ENCODE measurements at places on chromosomes 2 and 18. TPM values are rescaled to one million over a fixed set of nuclear protein-coding genes. Genes with fewer than 3 reads are reported as not detected.

The GRB14 gene
- total RNA-seq = 0.64 TPM

The POTEC gene
- not detected for total RNA-seq

The CD8A gene
- total RNA-seq = under 0.01 TPM

The FOXD4L1 gene
- not detected for total RNA-seq

The SERPINB3 gene
- not detected for total RNA-seq

The FAP gene
- 1.3 TPM for total RNA-seq

DNA sequence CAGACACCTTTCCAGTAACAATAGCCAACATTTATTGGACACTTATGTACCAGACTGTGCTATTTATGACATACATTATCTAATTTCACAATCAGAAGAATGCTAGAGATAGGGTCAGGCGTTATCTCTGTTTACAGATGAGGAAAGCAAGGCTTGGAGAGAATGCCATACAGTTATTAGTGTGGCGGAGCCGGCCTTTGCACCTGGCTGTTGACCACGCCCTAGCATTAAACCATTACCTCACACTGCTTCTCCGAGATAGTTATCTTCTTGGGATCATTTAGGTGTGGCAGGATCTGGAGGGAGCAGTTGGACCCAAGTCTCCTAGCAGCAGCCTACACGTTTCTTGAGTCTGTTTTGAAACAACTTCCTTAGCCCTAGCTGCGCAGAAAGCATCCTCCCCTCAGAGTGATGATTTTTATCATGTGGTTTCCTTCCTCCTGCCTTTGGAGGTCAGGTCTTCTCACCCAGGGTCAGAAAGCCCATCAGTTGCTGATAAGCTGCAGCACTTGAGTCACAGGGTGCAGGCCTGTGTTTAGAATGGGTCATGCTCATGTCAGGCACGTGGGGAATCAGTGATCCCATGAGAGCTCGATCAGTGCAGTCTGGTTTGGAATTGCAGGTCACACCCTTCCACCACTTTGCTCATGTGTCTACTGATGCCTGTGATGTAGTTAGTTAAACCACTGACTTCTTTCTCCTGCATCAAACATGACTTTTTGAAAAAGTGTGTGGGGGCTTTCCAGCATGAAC lies 118.2 kb downstream of the SPTBN1 start:
- DNase-seq = no peak

GRCh38 chr2:32825291-32825712 lies 121.5 kb upstream of the LTBP1 start:
- DNase-seq = peak; percentile 93

DNA sequence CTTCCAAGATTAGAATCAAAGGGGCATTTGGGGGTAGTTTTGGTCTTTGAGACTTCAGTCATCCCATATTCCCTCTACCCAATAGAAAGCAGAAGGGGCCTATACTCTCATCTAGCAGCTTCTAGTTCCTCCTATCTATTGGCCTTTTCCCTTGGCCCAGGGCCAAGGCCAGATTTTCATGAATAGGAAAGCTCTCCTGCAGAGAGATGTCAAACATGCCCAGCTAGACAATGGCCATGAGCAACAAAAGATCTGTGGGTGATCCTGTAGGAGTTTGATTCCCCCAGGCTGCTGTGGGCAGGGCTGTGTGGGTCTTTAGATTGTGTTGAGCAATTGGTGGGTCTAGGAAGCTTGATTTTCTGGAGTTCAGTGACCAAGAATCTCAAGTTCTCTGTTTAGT lies 2.9 kb upstream of the ADCYAP1 start:
- DNase-seq = no peak

DNA sequence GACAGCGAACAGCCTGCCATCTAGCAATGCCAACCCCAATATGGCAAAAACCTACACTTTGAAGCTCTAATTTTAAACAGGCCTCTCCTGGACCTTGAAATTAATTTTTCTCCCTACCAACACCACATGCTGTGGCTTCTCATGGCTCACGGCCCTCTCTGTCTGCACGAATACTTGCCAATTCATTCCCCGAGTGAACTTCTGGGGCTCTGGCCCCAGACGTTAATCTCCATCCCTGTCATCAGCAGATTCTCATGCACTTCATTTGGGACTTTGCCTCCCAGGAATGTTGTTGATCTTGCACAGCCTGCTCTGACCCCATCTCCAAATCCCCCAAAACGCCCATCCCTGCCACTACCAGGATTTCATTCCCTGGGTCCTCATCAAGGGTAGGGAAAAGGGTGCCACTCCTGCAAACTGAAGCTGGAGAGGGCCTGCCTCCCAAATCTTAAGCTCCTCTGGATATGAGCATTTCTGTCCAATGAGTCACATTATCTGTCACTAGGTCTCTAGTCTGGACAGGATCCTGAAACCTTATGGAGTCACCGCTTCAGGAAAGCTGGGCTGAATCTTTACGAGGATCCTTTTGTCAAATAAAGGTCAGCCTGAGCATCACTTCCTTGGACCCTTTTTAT lies 10.4 kb downstream of the FIGLA start:
- no peak for DNase-seq

GRCh38 chr2:128552806-128553551 lies 234.3 kb upstream of the HS6ST1 start:
- DNase-seq = no peak

- DNase-seq = no peak
Measured at GRCh38 chr18:79545736-79546171, 133.8 kb upstream of the CTDP1 start.

DNA sequence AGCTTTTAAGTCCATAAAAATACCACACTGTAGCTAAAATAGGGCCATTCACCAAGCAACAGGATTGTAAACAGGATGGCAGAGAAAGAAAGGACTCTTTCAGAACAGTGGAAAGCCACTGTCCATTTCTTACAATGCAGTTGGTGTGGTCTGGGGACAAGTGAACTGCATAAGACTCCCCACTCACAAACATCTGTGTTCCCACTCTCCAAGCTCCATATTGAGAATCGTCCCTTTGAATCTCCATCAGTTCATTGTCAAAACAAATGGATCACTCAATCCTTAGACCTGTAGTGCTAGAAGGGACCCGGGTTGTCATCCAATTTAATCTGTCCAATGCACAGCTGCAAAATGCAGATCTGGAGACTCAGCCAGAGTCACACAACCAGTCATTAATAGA lies 347.4 kb upstream of the KLHL29 start:
- no peak for DNase-seq
